Fibroblast of lung (primary cell): ENCODE measurements at places on chromosomes 13 and 19.

DNA sequence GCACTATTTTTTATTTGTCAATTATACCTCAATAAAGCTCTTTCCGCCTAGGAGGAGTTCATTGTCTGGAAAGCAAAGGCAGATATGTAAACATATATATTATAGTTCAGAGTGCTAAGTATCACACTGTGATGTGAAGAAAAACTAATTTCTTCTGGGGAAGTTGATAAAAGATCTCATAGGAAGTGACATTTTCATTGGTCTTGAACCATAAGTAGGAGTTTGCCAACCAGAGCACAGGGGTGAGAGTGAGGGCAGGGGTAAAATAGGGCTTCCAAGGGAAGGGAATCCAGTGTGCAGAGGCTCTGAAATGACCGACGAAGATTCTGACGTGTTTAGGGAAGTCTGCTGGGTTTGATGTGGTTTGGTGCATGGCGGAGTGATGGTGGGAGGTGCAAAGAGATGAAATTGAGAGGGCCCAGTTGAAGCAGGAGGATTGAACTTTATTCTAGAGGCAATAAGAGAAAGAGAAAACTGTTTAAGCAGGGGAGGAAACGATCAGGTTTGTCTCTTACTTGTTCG, 780 bp upstream of the GTF2F2 start:
- DNase-seq: peak; percentile 79

DNA sequence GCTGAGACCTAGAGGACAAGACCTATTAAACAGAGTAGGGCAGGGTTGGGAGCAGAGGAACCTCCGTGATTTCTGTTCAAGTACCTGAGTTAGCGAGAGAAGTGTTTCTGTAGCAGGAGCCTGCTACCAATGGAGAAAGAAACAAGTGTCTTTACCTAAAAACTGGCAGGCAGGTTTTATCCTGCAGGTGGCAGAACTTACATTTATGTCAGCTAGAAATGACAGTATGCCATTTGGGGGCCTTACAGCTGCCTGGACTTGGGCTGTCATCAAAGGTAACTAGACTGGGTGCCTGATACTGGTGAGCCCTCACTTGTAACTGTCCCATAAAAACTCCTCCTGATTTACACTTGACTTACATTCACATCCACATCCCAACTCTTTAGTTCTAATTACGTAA, 185.3 kb upstream of the MIR17HG start:
- no peak for DNase-seq

DNA sequence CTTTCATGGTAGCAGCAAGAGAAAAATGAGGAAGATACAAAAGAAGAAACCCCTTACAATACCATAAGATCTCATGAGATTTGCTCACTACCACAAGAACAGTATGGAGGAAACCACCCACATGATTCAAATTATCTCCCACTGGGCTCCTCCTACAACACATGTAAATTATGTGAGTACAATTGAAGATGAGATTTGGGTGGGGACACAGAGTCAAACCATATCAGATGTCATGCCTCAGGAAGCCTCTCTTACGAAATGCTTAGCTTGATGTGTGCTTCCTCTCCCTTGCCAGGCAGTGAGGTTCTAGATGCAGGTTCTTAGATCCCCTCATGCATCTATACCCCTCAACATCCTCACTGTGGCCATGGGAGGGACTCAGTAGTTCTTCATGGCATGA, 63.2 kb upstream of the RGCC start:
- no peak for DNase-seq

- no peak for DNase-seq
These were observed 211.1 kb upstream of the NBEA start for GRCh38 chr13:34730961-34731360.

DNA sequence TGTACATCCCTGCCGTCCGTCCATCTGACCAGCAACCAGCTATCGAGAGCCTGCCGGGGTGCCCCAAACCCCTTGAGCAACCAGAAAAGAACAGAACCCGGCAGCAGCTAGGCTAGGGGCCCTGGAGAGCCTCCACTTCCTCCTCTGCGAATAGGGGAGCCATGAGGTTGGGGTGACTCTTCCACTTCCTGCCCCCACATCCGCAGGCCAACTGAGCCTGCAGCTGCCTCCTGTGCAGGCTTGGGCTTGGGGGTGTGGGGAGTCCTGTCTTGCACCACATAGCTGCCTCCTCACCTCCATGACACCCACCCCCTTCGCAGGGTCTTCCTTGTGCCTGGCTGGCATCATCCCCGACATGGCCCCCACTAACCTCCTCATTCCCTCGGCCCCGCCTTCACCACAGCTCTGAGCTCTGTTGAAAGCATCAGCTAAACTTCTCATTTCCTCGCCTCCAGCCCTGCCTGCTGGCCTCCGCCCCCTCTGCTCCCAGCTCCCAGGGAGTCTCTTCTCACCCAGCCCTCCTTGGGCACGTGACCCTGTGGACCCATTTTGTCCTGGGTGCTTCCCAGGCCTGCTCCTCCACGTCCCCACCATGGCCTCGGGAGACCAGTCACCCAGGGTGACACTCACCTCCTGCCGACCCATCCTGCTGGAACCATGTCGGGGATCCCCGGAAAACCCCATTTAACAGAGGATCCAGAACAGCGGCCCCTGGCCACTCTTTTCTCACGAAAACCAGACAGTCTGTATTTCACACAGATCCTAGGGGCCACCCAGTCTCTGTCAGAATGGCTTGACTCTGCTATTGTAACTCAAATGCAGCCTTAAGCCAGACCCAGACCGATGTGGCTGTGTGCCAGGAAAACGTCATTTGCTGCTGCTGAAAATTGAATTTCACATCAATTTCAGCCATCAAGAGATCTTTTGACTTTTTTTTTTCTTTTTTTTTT, 50.4 kb downstream of the MYO9B start:
- DNase-seq: peak; percentile 46

GRCh38 chr19:44540736-44541135, 11.3 kb upstream of the CEACAM20 start:
- no peak for DNase-seq

- DNase-seq: no peak
These were observed 12.1 kb upstream of the CEACAM3 start for GRCh38 chr19:41784312-41784711.

DNA sequence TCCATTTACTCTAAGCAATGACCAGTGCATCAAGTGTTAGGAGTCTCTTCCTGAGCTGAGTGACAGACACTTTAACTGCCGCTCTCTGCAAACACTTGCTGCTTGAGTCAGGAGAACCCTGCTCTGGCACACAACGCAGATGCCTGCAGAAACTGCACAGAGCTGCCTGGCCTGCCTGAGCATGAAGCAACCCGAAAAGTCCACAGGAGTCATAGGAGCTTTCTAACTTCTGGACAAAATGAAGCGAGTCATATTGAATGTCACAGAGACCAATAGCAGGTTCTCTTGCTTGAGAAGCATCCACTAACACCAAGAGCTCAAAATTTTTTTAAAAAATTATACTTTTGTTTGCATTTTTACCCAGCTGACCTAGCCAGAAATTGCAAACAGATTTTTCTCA, 232.4 kb downstream of the LHFPL6 start:
- peak; percentile 17 for DNase-seq

DNA sequence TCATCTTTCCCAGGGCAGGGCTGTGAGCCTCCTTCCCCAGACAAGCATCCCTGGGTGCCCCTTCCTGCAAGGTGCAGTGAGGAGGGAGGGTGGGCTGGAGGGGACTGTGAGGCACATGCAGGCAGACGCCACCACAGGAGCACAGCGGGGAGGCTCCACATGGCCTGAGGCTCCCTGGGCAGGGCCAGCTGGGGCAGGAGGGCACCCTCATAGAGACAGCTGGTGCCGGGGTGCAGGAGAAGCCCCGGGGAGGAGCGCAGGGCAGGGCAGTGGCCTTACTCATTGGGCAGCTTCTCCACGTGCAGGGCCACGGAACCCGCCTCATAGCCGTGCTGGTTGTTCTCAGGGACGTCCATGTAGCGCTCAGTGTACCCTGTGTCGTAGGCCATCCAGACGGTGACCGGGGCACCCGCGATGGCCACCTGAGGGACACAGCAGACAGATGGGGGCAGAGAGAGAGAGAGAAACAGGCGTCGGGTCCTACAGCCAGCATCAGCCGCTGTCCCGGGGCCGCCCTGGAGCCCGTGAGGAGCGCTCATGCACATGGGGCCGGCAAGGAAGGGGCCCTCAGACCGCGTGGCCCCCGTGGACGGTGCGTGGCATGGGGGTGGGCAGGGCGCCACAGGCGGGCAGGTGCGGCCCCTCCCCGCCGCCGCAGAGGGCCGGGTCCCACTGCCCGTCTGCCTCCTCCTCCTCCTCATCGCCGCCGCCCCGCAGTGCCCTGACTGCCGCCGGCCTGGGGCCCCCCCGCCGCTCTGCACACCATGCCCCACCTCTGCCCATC, 12.5 kb upstream of the MYDGF start:
- no peak for DNase-seq

GRCh38 chr13:109422161-109422560, 364.2 kb downstream of the IRS2 start:
- DNase-seq: no peak

DNA sequence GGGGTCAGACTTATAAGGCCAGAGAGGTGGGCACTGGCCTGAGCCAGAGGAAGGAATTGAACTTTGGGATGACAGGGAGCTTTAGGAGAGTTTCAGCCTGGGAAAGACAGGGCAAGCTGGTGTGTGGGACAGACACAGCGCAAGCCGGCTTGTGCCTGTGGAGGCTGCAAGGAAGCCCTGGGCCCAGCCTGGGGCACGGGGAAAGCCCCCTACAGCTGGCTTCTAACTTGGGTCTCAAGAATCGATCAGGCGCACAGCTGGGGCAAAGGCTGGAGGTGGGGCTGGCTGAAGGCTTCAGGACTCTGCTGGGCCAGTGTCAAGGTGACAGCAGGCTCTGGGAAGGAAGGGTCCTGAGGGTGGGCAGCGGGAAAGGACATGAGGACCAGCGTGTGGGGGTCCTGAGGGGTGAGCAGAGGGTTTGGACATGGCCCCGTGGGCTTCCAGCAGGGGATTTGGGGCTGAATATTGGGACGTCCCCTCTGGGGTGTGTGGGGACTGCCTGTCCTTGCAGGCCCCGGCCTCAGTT, 3.0 kb downstream of the PTOV1 start:
- DNase-seq: no peak

- peak; percentile 42 for DNase-seq
These were observed at the start of gene LTBP4 for GRCh38 chr19:40601134-40601974. Gene LTBP4 (plus strand): TSS chr19:40601369. CDS start chr19:40601388, 19 bp downstream.

DNA sequence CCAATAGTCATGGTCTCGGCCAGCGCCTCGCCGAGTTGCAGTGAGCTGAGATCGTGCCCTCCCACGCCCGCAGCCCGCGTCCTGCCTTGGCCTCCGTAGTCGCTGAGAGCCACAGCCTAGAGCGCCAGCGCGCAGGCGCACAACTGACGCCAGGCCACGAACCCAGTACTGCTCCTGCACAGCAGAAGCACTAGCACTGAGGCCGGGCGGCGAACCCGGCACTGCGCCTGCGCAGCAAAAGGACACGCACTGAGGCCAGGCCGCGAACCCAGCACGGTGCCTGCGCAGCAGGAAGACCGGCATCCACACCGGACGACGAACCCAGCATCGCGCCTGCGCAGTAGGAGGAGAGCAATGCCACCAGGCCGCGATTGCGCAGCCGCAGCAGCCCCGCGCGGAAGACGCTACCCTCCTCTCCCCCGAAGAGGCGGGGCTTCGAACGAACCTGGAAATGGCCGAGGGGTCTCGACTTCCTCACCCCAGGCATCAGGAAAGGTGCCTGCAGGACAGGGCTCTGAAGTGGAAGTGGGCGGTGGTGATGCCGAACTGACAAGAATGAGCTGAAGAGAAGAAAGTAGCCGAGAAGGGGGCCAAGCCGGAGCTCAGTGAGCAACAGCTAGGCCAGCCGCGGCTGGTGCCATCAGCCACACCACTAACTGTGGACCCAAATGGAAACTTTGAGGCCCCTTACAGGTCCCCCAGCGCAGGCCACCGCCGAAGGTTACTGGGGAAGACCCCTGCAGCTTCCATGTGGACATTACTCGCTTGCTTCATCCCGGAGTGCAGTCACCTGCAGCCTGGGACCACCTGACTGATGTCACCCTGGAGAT, 7.5 kb downstream of the F10 start:
- peak; percentile 31 for DNase-seq

DNA sequence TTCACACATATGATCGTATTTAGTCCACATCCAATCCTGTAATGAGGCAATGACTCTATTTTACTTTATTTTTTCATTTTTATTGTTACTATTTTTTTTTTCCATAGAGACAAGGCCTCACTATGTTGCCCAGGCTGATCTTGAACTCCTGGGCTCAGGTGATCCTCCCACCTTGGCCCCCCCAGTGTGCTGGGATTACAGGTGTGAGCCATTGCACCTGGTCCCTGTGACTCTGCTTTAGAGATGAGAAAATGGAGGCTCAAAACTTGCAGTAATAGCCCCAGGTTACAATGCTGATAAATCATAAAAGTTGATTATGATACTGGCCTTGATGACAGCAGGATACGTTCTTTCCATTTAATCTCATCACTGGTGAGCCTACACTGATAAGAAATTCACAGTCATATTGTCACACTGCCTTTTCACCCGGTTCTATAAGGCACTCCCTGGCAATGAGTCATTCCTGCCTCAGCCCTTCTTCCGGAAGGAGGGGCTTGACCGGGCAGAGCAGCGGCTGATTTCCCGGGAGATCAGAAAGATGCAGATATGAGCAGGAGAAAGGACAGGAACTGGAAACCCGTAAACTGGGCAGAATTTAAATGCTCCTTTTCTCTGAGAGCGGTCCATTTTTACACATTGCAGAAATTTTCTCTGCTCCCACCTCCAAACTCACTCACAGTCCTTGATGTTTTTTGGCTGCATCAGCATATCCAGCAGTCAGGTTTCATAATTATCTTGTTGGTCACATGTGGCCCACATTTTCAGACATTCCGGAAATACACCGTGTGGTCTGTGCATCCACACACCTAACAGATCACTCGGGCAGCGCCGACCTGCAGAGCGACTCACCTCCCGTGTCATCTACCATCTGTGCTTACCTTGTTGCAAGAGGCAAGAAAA, 616.4 kb downstream of the EFNB2 start:
- peak; percentile 83 for DNase-seq

DNA sequence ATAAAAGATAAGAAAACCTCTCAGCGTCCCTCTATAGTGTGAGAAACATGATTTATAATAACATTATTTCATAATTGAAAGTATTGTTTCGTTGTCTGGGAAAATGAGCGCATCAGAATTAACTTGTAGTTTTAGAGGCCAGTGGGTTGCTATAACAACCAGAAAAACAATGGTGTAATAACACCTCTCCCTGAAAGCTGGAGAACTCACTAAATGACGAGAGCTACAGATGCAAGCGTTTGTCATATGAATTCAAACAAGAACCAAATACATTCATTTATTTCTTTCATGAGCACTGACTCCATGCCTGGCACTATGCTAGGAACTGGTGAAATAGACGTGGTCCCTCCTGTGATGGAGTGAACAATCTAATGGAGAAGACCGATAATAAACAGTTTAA, 16.3 kb downstream of the KBTBD7 start:
- DNase-seq: peak; percentile 60

GRCh38 chr13:36513266-36513665, 81.0 kb downstream of the CCNA1 start:
- DNase-seq: no peak

- DNase-seq: peak; percentile 6
These were observed 13.6 kb upstream of the LATS2 start for GRCh38 chr13:21075011-21075378.
